Smooth muscle cell of bladder (primary cell): ENCODE measurements at places on chromosomes 4 and X. TPM values are rescaled to one million over a fixed set of nuclear protein-coding genes. Genes with fewer than 3 reads are reported as not detected.

TLR2 gene
- 0.28 TPM in 2 replicates for total RNA-seq

YIPF7 gene
- total RNA-seq: not detected in 2 replicates

TRIM61 gene
- total RNA-seq: 2.1 and 2.6 TPM in 2 replicates

P2RY8 gene
- not detected in 2 replicates for total RNA-seq

ENPEP gene
- under 0.01 and 0.28 TPM in 2 replicates for total RNA-seq

SSX4 gene
- not detected in 2 replicates for total RNA-seq

CSAG3 gene
- total RNA-seq: not detected in 2 replicates

MAN2B2 gene
- total RNA-seq: 13.7 and 20.2 TPM in 2 replicates

PAGE5 gene
- total RNA-seq: 1.0 and 1.4 TPM in 2 replicates

SASH3 gene
- total RNA-seq: not detected in 2 replicates

FRMD7 gene
- total RNA-seq: under 0.01 and 0.09 TPM in 2 replicates

FAM53A gene
- 0.74 and 0.85 TPM in 2 replicates for total RNA-seq

RAB41 gene
- not detected in 2 replicates for total RNA-seq

IL1RAPL1 gene
- total RNA-seq: 0.43 and 0.46 TPM in 2 replicates

SHROOM4 gene
- 0.28 and 1.0 TPM in 2 replicates for total RNA-seq

AKAP14 gene
- not detected in 2 replicates for total RNA-seq

NXF3 gene
- total RNA-seq: not detected in 2 replicates

ZFP42 gene
- total RNA-seq: 0.09 and 0.14 TPM in 2 replicates

CHIC1 gene
- total RNA-seq: 7.2 and 7.5 TPM in 2 replicates

DUSP9 gene
- total RNA-seq: not detected in 2 replicates

P2RY4 gene
- under 0.01 and 0.18 TPM in 2 replicates for total RNA-seq

MAEA gene
- total RNA-seq: 40.1 and 46.9 TPM in 2 replicates

CSN1S1 gene
- total RNA-seq: not detected in 2 replicates

LAGE3 gene
- 13.7 and 18.5 TPM in 2 replicates for total RNA-seq

AFAP1 gene
- 25.2 and 38.3 TPM in 2 replicates for total RNA-seq

CD99 gene
- total RNA-seq: 147 and 168 TPM in 2 replicates

RASL11B gene
- total RNA-seq: 0.28 and 1.1 TPM in 2 replicates

IGSF1 gene
- total RNA-seq: not detected in 2 replicates

DNAAF6 gene
- not detected in 2 replicates for total RNA-seq

HSD17B13 gene
- total RNA-seq: 0.14 and 0.18 TPM in 2 replicates

TSPAN6 gene
- total RNA-seq: 25.9 and 30.0 TPM in 2 replicates

MOB1B gene
- total RNA-seq: 7.8 and 8.6 TPM in 2 replicates

GLRB gene
- total RNA-seq: 5.8 and 10.2 TPM in 2 replicates

ADRA2C gene
- 0.14 and 0.37 TPM in 2 replicates for total RNA-seq

PRDM5 gene
- total RNA-seq: 17.7 and 19.3 TPM in 2 replicates

GPR82 gene
- not detected in 2 replicates for total RNA-seq

IL21 gene
- total RNA-seq: not detected in 2 replicates

CCDC160 gene
- under 0.01 TPM in 1 of 2 replicates, not detected in the other for total RNA-seq

PRRG3 gene
- total RNA-seq: under 0.01 TPM in 1 of 2 replicates, not detected in the other

CSAG2 gene
- total RNA-seq: not detected in 2 replicates

DIPK2B gene
- total RNA-seq: 0.18 TPM in 1 of 2 replicates, not detected in the other

CLDN22 gene
- not detected in 2 replicates for total RNA-seq

GAGE13 gene
- total RNA-seq: not detected in 2 replicates

ETDA gene
- total RNA-seq: not detected in 2 replicates

BGN gene
- 2.0 and 9.0 TPM in 2 replicates for total RNA-seq

IL9R gene
- total RNA-seq: not detected in 2 replicates

NMU gene
- not detected in 2 replicates for total RNA-seq

ZNF280C gene
- total RNA-seq: 2.1 and 2.6 TPM in 2 replicates

MTCP1 gene
- total RNA-seq: 24.9 and 25.3 TPM in 2 replicates

PAK3 gene
- total RNA-seq: 1.6 TPM in 2 replicates

ANXA3 gene
- 17.1 and 21.2 TPM in 2 replicates for total RNA-seq

FMR1NB gene
- total RNA-seq: 0.14 TPM in 1 of 2 replicates, not detected in the other

RS1 gene
- total RNA-seq: not detected in 2 replicates

TMEM31 gene
- 0.14 TPM in 1 of 2 replicates, not detected in the other for total RNA-seq

MAMLD1 gene
- total RNA-seq: 0.28 and 0.85 TPM in 2 replicates
